ENCODE measurements at places on chromosomes 3 and 15.

GRCh38 chr3:152051501-152052404 lies 178.3 kb downstream of the SUCNR1 start:
- DNase-seq: peak; percentile 38

- DNase-seq: peak; percentile 58
These were observed 219.7 kb upstream of the SGO1 start for GRCh38 chr3:20405744-20406143.

- DNase-seq: no peak
These were observed 1.0 kb upstream of the SLTM start for GRCh38 chr15:58934521-58934920.

GRCh38 chr3:178223876-178224275 lies 312.4 kb upstream of the KCNMB2 start:
- DNase-seq: peak; percentile 73

DNA sequence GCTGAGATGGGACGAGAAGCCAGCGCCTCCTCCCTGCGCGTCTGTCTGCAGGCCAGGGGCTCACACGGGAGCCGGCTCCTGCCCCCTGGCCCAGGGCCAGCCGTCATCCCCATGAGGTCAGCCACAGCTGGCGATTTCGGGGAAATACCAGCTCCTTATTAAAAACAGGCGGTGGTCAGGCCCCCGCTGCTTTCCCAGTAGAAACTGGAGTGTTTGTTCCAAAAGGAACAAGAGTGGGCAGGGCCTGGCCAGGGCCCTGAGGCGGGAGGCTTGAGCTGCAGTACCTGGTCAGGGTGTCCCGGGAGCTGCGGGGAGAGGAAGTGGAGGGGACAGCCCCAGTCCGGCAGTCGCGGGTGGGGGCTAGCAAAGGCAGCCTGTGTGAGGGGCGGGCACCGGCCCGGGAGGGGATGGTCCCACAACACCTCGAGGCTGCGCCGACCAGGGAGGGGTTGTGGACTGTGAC lies 17.8 kb downstream of the MYL3 start:
- peak; percentile 49 for DNase-seq

- peak; percentile 98 for DNase-seq
These were observed 123.4 kb downstream of the CHSY1 start for GRCh38 chr15:101128221-101129015.

- DNase-seq: no peak
These were observed 176.2 kb downstream of the EFHB start for GRCh38 chr3:19757773-19758172.

- DNase-seq: no peak
These were observed 427.9 kb upstream of the RASGRP1 start for GRCh38 chr15:38992506-38992905.
